Activated T-cell treated with anti-CD3 and anti-CD28 coated beads for 4 hours (primary cell): ENCODE measurements at places on chromosomes 6 and 20.
A peak's percentile ranks its signal among the peaks of the same experiment; 100 is the strongest.

DNA sequence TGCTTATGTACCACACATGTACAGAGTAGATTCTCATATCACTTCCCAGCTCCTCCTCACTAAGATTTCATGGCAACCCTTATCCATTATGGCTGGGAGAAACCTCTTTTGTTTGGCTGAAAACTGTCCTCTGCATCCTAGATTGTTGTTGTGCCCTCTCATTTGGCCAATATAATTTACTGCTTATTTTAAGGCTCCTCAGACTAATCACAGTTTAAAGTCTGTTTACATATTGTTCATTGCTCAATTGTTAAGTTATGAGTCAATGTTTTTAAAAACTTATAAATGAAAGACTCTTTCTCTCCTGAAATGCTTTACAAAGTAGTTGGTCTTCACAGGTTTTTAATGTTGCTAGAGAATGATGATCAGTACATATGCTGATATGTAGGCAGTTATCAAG is 57.3 kb downstream of the FAM83B start:
- DNase-seq = no peak

DNA sequence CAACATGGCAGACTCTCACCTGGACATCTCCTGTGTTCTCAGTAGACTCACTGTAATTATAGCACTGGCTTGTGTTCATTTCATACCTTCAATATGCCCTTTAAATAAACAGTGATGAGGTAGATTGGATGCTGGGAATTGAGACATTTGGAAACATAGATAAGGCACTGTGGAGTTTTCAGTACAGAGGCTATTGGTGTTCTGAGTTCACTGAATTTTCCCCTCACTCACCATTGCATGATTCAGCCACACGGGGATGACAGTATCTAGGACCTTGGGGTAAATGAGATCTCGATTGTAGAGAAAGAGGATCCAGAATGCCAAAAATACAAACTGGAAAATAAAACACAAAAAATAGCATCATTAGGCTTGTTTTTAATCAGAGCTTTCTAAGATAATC is 12.6 kb downstream of the ADTRP start:
- DNase-seq = no peak

DNA sequence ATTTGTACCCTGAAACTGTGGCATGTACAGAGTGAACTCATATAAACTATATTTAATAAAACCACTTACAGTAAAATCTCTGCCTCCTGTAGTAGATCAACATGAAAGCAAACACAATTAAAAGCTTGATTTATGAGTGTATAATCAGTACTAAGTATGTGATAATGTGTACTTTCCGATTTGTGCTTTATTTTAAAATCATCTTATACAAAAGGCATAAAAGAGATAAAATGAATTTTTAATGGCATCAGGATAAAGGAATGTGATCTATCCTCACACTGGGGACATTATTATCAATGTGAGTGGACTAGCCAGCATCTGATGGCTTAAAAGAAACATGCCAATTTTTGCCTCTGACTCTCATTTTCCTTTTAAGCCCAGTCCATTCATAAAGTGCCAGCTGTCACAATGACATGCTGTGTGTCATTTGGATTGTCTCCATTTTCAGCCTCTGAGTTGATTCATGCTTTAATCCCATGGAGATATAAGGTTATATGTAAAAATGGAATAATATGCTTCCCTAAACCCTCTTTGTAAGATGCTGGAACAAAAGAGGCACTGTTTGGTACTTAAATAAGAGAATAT is 831.6 kb upstream of the EYS start:
- no peak for DNase-seq

GRCh38 chr20:7908905-7909304 is 31.4 kb downstream of the HAO1 start:
- no peak for DNase-seq

- DNase-seq = no peak
Observed at GRCh38 chr6:150006961-150007464, 18.3 kb downstream of the RAET1L start.

DNA sequence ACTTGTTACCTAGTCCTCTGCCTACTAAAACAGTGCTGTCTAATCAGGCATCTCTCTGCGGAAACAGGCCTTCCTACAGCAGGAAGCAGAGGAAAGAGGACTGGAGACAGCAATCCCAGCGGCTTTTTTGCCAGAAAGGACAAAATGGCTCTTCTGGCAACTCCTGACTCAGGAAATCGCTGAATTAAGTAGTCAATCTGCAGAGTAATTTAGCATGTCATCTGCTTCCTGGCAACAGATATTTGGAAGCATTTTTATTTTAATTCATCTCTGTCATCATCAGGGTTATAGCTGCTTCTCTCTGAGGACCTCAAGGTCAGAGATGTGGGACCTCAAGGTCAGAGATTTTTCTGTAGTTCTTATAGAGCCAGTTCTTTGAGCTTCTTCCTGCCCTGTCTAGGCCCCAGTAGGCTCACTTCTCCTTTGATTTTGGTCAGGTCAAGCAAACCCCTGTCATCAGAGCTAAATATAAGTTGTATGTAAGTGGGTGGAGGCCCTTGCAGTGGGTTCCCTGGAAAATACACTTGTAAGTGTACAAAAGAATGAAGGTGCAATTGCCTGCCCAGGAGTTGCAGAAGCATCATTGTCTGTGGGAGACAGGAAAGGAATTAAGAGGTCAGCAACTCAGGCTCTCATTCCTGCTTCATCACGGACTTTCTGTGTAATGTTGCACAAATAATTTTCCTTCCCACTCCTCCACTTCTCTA is 229.4 kb downstream of the ALDH8A1 start:
- DNase-seq = no peak

DNA sequence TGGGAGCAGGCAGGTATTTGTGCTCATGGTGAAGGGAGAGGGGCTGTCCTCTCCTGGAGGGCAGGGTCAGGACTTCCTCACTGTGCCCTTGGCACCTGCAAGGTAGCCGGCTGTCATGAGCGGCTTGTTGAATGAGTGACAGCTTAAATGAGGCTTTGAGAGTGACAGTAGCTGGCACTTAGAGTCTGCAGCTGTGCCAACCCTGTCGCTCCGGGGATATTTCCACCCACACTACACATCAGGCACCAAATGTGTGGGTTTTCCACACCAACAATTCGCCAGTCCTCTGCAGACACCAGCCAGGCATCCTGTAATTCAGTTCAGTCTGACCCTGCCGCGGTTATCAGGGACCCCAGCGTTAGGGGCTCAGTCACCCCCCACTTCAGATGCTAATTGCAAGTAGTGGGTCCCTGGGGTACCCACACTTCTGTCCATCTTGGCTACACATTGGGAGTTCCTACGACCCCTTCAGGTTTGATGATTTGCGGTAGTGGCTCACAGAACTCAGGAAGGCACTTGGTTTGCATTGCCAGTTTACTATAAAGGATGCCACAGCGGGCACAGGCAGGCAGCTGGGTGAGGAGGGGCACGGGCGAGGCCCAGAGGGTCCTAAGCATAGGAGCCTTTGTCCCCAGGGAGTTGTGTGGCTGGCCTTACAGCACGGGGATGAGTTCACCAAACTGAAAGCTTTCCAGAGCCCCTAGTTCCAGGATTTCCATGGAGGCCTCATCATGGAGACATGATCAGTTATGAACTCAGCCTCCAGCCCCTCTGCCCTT is 9.1 kb downstream of the MTG2 start:
- DNase-seq = no peak

DNA sequence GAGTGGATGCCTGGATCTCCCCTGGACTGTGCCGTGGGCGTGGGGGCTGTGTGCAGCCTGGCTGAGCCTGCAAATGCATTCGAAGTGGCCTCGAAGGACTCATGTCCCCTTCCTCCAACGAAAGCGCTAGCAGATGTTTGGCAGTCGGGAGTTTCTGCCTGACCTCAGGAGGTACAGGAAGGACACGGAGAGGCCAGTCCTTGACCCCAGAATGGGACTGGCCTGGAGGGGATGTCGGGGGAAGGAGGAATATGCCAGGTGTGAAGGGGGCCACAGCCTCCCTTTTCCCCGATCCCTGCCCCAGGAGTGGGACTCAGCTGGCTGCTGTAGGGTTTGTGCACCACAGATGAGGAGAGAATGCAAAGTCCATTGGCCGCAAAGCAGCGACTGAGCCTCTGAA is 45.6 kb downstream of the APCDD1L start:
- no peak for DNase-seq

DNA sequence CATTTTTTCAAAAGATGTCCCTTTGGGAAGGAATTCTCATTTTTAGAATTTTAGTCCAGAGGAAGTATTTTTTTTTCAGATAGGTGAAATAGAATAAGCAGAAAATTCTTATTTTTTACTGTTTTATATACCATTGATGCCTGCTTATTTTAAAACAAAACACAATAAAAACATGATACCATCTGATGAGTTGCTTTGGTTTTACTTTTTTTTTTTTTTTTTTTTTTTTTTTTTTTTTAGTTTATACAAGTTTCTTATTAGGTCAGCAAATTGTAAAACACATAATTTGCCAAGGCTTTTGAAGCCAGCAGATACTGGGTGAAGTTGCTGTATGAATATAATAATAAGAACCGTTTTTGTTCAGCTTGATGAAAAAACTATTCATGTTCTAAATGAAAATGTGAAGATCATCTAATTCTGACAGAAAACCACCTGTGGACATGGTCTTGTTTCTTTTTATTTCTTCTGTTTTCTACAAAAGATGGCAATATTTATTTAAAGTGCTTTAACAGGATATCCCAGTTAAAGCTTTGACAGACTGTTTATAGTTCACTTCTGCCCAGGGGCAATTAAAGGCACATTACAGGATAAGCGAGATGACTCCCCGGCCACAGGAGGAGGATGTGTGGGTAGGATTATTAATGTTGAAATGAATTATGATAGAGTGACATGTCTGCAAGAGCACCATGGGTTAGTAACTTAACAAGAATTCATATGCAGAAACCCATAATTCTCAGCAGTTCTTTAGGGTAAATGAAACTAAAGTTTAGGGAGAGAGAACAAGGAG is 31.1 kb downstream of the MYB start:
- DNase-seq = no peak

- no peak for DNase-seq
Observed at GRCh38 chr20:63096681-63097335, 90.0 kb upstream of the BHLHE23 start.

GRCh38 chr6:128333581-128334223 is 186.7 kb downstream of the PTPRK start:
- DNase-seq = no peak

- no peak for DNase-seq
Observed at GRCh38 chr6:160321729-160322505, 26.3 kb upstream of the SLC22A3 start.

GRCh38 chr6:99310553-99310952 is 38.9 kb downstream of the FAXC start:
- no peak for DNase-seq

DNA sequence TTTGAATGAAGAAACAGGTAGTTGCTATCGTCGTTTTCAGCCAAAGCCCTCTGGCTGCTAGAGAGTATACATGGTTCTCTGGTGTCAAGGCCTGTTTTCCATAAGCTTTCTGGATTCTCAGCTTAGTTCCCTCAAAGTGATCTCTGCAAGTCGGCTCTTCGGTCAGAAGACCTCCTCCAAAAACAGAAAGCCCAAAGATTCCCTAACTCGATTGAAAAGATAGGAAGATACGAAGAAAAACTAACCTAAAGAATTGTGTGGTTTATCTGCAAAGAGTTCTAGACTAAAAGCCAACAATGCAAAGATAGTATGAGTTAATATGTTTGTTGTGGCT is 545 bp upstream of the ASCC3 start:
- DNase-seq = no peak

- DNase-seq = no peak
Observed at GRCh38 chr6:11847515-11848345, 69.1 kb upstream of the ADTRP start.

DNA sequence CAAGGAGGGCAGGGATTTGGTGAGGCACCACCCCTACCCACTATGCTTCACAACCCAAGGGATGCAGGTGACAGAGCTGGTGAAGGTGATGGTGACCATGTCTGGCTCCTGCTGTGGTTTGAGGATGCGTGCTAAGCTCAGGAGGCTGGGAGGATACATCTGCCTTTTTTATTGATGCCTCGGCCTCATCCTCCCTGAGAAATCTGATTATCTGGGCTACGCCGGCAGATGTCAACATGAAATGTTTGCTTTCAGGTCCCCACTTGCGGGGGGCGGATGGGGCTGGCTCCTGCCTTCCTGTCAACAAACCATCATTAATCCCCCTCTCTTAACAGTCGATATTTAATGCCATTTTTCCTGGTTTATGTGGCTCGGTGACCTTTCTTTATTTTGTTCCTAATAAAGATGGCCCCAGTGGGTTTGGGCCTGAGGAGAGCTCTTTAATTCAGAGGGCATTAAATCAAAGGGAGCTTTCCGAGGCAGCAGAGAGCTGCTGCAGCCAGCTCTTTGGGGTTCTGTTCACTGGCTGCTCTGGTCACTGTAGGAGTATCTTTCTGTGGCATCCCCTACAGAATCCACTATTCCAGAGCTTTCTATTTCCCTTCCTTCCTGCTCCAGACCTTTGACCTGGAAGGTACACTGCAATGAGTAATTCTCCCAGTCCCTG is 33.5 kb upstream of the LRFN2 start:
- no peak for DNase-seq

DNA sequence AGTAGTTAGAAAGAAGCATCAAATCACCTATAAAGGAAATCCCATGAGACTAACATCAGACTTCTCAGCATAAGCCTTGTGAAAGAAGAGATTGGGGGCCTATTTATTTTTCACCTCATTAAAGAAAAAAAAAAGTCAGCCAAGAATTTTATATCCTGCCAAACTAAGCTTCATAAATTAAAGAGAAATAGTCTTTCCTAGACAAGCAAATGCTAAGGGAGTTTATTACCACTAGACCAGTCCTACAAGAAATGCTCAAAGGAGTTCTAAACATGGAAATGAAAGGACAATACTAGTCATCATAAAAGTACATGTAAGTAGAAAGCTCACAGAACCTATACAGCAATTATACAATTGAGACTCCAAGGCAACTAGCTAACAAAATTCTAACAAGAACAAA is 96.5 kb upstream of the OLIG3 start:
- DNase-seq = no peak

DNA sequence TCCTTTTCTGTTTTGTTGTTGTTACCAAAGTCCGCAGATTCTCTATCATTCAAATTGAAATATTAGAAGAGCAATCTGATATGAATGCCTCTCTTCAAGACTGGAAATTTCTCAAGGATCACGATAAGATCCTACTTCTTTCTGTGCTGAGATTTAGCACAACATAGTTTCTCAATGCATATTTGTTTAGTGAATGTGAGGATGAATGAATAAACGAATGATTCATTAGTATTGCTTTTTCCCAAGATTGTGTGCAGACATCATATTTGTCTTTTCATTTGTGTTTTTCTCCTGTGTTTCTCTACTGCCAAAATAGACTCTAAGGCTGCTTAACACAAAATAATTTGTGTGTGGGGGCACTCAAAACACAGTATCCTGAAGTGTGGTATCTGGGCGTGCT is 862.7 kb upstream of the MAP3K7 start:
- no peak for DNase-seq

DNA sequence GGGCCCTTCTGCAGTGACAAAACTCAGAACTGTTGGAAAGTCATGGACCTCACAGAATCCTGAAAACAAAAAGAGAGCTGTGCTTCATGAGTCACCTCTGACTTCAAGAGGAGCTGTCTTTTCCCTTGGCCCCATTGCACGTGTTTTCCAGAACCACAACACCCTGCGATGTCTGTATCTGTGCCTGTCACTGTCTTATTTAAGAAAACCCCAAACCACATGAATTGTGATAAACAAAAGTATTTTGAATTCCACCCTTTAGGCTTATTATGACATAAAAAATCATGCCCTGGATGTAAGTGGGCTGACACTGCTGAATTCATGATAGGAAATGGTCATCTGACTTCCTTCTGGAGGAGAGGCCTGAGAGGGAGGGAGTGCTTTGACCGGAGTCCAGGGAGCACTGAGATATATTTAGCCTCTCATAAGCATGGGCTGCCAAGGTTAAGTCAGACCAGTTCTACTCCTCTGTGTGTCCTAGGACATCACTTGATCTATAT is 96.4 kb upstream of the DUSP22 start:
- peak; percentile 59 for DNase-seq

GRCh38 chr6:3601570-3601969 is 144.7 kb upstream of the SLC22A23 start:
- DNase-seq = no peak
